Activated CD8-positive, alpha-beta memory T cell treated with anti-CD3 and anti-CD28 coated beads for 4 hours (primary cell): ENCODE measurements at places on chromosomes 5 and 9.

DNA sequence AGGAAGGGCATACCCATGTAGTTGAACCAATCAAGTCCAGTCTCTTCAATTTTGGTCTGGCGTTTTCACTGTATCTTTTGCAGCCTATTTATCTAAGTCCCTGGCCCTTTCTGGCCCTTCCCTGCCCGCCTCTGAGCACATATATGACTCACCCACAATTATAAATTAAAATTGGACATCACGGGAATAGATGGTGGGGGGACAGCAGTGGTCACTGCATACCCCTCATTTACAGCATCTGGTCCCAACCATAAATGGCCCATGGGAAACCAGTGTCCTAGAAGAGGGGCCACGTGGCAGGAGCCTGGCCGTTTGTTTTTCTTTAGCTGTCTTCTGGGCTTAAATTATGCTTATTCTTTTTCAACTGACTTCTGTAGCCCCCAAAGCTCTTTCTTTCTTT is 69.2 kb downstream of the PDZD2 start:
- no peak for DNase-seq

DNA sequence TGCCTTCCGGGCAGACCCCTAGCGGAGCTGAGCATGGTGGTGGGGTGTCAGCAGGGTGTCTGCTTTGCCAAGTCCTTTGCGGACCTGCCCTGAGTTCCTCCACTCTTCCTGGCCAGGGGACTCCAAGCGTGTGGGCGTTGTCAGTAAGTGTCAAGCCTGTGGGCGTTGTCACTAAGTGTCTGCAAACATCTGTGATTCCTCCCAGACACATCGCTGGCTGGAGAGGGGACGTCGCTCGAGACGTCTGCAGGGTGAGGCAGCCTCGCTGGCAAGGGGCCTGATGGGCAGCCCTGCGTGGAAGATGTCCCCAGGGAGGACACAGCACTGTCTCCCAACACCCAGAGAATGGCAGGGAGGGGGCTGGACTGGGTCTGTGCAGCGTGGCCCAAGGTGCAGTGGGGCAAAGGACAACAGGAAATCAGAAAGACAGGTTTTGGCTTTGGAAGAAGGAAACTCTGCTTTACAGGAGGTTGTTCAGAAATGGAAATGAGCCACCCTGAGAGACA is 28.8 kb downstream of the ADAMTSL2 start:
- DNase-seq, result no peak

DNA sequence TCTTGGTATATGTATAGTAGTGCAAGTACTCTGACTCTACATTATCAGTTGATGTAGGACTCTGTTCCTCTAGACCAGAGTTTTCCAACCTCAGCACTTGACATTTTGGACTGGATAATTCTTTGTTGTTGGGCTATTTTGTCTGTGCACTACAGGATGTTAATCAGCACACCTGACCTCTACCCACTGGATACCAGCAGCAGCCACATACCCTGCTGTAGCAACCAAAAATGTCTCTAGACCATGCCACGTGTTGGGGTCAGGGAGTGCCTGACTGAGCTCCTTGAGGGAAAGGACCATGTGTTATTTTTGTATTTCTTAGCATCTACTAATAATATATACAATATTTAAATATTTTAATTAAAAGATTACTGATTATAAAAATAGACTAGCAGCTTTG is 42.7 kb downstream of the TNPO1 start:
- DNase-seq, result no peak

DNA sequence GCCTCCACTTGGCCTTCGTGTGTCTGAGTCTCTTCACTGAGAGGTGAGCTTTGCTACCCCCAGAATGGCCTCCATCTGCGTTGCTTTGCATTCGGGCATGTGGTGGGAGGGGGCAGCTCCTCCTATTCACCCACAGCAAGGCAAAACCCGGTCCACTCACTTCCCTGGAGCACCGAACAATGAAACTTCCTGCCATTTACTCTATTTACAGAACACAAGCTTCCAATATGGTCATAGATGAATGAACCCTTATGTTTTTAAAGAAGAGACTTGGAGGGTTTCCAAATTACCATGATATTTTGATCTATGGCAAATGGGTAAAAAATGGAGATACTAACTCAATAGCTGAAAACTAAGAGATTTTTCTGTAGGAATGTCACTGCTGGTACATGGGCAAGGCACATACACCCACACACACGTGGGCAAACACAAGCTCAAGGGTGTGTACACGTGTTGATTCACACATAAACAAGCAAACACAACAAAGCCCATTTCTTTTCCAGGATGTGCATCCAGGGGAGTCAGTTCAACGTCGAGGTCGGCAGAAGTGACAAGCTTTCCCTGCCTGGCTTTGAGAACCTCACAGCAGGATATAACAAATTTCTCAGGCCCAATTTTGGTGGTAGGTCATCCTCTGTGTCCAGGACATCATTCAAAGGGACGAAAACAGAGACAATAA is 5.2 kb downstream of the GABRP start:
- no peak for DNase-seq

- DNase-seq, result no peak
Measured at GRCh38 chr5:148632255-148633066, 21.9 kb downstream of the HTR4 start.

- no peak for DNase-seq
Measured at GRCh38 chr5:102554728-102555127, 55.9 kb upstream of the SLCO6A1 start.

GRCh38 chr5:74766418-74766848 is 484 bp downstream of the GFM2 start:
- no peak for DNase-seq
